ENCODE measurements at places on chromosomes 1 and 21. TPM values are rescaled to one million over a fixed set of nuclear protein-coding genes. Genes with fewer than 3 reads are reported as not detected.

DNA sequence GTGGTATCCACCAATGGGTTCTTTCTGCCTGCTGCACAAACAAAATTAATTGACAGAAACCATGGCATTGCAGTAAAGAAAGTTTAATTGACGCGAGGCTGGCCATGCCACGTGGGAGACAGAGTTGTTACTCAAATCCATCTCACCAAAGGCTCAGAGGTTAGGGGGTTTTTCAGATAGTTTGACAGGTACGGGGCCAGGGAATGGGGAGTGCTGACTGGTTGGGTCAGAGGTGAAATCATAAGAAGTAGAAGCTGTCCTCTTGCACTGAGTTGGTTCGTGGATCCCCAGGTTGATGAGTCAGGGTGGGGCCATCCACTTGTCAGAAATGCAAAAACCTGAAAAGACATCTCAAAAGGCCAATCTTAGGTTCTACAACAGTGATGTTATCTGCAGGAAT, 941 bp upstream of the TBCE start:
- DNase-seq = no peak

- no peak for DNase-seq
These were observed 34.4 kb downstream of the CLCA4 start for GRCh38 chr1:86581231-86581630.

DNA sequence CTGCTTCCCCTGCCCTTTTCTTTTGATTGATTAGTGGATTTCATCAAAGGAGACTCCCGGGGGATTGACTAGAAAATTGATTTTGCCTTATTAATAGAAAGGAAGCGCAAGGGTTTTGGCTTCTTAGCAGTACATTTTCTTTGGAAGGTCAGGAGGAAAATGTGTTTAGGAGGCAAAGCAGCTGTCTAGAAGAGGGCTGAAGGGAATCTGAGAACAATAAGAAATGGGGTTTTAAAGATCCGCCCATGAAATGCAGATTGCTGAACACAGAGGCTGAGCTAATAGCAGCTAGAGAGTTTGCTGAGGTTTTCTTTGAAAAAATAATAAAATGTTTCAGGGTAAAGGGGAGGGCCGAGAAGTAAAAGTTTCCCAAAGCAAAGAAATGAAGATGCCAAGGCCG, 4.9 kb downstream of the SERTAD4 start:
- no peak for DNase-seq

GRCh38 chr1:66380452-66381212, 153.3 kb upstream of the SGIP1 start:
- DNase-seq = peak; percentile 49

DNA sequence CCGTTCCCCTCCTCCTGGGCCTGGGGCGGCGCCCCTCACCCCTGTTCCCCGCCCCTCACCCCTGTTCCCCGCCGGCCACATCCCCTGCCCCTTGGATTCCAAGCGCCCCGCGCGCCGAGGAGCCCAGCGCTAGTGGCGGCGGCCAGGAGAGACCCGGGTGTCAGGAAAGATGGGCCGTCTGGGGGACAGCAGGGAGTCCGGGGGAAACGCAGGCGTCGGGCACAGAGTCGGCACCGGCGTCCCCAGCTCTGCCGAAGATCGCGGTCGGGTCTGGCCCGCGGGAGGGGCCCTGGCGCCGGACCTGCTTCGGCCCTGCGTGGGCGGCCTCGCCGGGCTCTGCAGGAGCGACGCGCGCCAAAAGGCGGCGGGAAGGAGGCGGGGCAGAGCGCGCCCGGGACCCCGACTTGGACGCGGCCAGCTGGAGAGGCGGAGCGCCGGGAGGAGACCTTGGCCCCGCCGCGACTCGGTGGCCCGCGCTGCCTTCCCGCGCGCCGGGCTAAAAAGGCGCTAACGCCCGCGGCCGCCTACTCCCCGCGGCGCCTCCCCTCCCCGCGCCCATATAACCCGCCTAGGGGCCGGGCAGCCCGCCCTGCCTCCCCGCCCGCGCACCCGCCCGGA, at the start of gene TP73:
TP73 (plus strand) TSS at position 587 of the 618 bp plus-strand sequence. CDS start 29,850 bp downstream, outside the sequence.
- no peak for DNase-seq

DNA sequence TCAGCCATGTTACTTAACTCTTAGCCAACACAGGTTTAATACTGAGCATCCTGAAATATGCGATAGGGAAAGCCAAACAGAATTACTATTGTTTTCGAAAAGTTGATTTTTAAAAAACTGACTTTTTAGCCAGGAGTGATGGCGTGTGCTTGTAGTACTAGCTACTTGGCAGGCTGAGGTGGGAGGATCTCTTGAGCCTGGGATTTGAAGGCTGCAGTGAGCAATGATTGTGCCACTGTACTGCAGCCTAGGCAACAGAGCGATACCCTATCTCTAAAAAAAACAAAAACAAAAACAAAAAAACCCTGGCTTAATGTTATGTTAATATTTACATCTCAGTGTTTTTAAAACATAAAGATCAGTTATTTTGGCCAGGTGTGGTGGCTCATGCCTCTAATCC, 16.7 kb downstream of the NMNAT1 start:
- DNase-seq = no peak

- no peak for DNase-seq
These were observed 369.8 kb downstream of the NPHP4 start for GRCh38 chr1:5622412-5622811.

GRCh38 chr1:21652937-21653743, 16.0 kb downstream of the RAP1GAP start:
- no peak for DNase-seq

DNA sequence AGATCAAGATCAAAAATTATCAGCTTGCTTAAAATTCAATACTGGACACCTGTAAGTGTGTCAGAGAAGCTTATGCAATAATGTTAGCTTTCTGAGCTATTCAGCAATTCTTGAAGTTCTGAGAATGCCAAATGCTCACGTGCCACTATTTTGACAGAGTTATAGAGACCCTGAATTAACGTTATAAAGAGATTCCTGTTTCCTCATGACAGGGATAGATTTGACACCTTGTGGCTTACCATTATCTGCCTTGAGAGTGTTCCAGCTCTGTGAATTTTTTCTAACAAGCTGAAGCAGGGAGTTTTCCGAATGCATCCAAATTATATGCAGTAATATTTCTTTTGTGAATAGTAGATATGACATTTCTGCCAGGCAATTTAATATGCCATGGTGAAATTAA, 781.6 kb downstream of the ADGRL2 start:
- DNase-seq = no peak

GRCh38 chr1:63590166-63590560, 3.0 kb upstream of the PGM1 start:
- no peak for DNase-seq

- DNase-seq = no peak
These were observed 47.6 kb downstream of the PKNOX1 start for GRCh38 chr21:43021756-43022600.

DNA sequence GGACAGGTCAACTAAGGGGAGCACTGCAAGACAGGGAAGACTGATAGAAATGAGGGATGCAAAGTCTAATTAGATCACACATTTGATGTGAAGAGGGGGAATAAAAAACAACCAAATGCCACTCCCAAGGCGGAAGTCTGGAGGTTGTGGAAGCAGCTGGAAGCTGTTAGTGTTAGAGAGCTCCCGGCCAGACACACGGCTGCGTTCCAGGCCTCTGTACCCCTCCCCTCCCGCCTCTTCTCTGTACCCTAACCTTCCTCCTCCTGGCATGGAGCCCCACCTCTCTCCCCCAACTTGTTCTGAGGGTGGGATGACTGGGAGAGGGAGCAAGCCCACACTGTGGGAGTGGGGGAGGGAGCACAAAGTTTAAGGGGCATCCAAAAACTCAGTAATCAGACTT, 67.0 kb downstream of the PLEKHA6 start:
- DNase-seq = no peak

GRCh38 chr1:203663294-203663693, 36.7 kb downstream of the ATP2B4 start:
- DNase-seq = no peak

DNA sequence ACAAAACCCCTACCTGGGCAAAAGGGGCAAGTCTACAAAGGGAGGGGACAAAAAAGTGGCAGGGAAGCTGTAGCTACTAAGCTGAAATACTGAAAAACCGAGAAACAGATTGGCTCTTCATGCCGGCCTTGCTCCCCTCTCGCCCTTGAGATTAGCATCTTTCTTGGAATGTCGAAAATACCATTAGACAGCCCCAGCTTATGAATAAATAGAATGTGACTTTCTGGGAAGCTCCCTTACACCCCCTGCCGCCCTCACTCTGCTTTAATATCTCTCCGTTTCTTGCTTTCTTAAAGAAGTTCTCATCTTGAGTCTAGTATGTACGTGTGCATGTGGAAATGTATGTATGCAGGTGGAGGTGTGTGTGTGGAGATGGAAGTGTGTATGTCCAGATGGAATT, 14.1 kb downstream of the TRAF3IP3 start:
- DNase-seq = no peak

DNA sequence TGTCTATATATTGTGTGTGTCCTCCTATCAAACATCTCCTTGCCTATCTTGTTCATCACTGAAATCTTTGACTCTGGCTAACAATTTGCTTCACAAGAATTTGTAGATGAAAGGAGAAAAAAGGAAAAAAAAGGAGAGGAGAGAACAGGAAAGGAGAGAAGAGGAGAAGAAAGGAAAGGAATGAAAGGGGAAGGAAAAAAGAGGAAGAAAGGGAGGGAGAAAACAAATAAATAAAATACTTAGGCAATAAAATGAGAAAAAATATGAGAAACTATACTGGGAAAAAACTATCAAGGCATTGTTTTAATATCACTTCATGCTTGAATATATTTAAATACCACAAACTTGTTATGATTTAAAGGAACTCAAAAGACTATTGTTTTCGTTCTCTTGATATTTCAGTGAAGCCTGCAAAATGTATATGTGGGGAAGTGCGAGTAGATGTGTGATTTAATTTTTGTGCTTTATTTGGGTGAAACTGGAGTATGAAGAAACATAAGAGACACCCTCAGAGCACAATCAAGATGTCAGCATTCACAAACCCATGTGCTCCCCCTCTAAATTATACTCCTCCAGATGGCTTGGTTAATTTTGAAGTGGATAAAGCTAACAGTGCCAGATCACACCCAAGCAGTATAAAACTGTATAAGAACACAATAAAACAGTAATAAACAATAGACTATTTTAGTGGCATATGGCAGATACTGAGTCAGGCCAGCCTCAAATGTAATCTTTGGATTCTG, 205.7 kb upstream of the SAMSN1 start:
- no peak for DNase-seq

DNA sequence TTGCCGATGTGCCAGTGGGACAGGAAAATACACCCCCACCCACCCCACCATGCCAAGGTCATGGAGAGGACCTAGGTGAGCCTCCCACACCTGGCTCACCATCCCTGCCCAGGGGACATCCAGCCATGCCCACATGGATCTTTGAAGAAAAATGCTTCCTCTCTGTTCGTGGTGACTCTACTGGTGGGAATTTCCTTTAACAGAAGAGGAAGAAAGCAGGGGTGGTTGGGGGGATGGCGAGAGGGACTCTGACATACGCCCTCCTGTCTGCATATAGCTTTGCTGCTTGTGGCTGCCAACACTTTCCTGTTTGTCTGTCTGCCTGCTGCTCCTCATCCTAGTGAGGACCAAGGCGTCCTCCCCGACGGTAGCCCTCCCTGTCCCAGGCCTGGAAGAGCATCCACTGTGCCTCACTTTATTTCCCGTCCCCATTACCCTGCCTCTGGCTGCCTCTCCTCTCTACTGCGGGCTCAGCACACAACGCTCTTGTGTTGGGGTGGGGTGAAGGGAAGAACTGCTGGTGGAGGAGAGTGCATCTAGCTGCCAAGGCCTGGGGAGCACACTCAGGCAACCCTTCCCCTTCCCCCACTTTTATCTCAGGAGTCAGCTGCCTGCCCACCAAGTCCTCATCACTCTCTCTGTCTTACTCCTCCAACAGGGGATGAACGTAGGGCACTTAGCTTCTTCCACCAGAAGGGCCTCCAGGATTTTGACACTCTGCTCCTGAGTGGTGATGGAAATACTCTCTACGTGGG, 2.5 kb downstream of the SEMA4A start:
- DNase-seq = no peak

DNA sequence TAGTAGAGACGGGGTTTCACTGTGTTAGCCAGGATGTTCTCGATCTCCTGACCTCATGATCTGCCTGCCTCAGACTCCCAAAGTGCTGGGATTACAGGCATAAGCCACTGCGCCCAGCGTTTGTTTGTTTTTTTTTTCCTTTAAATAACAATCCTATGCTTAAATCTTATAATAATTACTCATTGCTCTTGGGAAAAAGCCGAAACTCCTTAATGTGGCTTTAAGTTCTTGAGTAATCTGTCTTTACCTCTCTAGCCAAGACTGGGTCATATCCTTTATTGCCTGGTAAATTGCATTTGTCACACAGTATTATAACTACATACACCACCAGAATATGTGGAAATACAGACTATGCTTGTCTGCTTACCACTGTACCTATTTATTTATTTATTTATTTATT, 97.1 kb downstream of the MACF1 start:
- DNase-seq = no peak

DNA sequence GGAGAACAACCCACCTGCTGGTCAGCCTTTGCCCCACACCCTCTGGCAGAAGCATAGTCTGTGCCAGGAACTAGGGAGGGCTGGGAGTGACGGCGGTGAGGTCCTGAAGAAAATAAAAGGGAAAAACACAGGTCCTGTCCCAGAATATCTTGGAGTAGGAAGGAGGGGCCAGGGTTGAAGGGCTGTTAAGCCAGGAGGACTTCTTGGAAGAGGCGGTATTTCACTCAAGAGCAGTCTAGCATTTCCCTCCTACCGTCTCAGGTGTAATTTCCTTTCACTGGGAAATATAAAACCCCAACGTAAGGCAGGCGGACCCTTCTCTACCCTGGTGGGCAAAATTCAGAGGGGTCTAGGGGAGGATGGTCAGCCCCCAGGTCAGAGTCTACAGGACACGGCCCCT, 72.7 kb upstream of the TTC34 start:
- DNase-seq = no peak

- DNase-seq = no peak
These were observed 143.4 kb downstream of the ZZZ3 start for GRCh38 chr1:77538956-77539518.

DNA sequence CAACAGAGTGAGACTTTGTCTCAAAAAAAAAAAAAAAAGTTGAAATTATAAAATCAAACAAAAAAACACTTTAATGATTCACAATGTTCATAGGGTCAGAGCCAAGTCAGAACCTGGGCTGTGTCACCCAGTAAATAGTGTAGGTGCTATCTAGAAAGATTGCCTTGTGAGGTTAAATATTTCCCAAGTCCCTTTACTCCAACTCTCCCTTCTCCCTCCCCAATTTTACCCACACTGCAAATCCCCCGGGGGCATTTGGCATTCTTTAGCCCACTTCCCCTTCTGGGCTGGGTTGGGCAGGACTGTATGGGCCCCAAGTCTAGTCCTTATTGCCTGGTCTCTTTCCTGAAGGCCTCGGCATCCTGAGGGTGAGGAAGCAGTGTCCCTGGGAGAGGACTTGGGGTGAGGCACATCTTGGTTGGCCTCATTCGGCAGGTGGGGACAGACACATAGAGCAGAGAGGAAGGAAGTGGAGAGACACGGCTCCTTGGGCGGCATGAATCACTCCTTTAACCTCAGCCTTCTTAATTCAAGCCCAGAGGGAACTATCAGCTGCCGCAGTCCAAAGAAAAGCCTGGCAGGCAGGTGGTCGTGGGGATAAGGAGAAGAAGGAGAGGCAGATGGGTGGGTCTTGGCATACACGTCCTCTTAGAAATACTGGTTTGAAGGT, 8.2 kb downstream of the ADORA1 start:
- no peak for DNase-seq

Gene HNRNPU
- 132 TPM for total RNA-seq

Gene DMRTA2
- not detected for total RNA-seq

Gene PTGFRN
- total RNA-seq = 0.27 TPM

Gene WDR47
- total RNA-seq = 8.3 TPM

Gene LCE1C
- total RNA-seq = not detected

Gene SLAMF7
- total RNA-seq = 0.27 TPM

Gene KRTAP13-2
- not detected for total RNA-seq

Gene GJB3
- under 0.01 TPM for total RNA-seq

Gene FHL3
- 63.0 TPM for total RNA-seq

Gene ZNF593OS
- not detected for total RNA-seq

Gene GBP3
- 21.8 TPM for total RNA-seq

Gene DISP3
- under 0.01 TPM for total RNA-seq
